ENCODE measurements at places on chromosomes 4 and X.

GRCh38 chrX:41827886-41828285 lies 95.5 kb downstream of the CASK start:
- DNase-seq: peak; percentile 70

GRCh38 chrX:41671082-41671481 lies 17.7 kb upstream of the GPR34 start:
- no peak for DNase-seq

DNA sequence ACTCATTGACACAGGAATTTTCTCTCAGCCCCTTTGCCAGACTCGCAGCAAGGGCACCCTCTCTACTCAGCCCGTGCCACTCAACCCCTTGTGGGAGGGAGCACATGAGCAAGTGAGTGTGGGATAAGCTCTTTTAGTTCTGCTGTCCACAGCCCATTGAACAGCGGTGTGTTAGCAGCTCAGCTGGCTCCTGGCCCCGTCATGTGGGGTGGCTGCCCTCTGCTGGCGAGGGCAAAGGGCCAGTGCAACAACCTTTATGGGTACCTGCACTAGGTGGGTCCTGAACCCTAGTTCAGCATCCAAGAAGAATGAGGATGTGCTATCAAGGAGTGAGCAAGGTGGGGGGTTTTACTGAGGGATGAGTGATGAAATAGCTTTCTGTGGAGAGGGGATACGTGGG lies 85.0 kb upstream of the ZNF81 start:
- DNase-seq: peak; percentile 10

- DNase-seq: no peak
Measured at GRCh38 chr4:98656443-98656842, 2.0 kb downstream of the TSPAN5 start.

DNA sequence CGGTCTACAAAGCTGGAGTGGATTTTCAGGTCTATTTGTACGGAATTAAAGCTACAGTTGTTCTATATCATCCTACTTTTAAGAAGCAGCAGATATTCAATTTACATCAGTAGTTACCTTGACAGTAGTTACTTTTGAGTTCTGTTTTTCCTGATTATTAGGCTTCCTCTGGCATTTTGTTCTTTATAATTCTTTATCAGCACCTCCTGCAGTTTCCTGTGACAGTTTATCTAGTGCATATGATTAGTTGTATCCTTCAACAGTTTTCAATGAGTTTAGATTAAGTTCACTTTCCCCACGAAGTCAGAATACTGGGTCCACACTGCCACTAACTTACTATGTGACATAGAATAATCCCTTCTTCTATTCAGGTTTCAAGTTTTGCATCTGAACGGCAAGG lies 71.7 kb downstream of the IDS start:
- no peak for DNase-seq

GRCh38 chr4:67550857-67551256 lies 5.6 kb upstream of the CENPC start:
- no peak for DNase-seq

DNA sequence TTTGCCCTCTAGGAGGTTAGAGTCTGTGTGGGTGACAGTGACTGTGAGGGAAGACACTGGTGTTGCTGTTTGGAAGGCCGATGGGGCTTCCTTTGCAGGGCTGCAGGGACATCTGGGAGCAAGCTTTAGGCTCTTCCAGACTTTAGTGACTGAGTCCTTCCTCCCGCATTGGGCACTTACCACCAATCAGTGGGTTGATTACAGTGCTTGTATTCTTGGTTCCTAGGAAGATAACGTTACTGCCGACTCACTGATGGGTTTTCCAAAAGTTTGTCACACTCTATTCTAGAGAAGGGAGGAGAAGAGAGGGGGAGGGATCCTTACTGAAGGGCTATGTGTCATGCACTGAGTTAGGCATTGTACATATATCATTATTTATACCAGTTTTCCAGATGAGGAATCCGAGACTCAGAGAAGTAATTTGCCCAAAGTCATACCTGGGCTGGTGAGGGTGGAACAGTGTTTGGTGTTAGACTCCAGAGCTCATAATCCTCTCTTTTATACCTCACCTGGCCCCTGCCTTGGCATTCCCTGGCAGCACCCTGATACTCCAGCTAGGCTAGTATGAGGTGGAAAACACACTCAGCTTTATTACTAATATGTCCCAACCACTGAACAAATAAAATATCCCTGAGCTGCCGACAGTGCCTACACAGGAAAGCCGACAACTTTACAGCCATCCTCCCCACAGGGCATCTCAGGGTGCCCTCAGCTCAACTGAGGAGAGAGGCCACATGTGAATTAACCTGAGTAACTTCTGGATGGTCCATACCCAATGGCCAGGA lies 3.8 kb downstream of the CHST7 start:
- DNase-seq: peak; percentile 65

GRCh38 chrX:8403988-8404387 lies 60.6 kb upstream of the VCX3B start:
- no peak for DNase-seq

GRCh38 chr4:139828966-139829664 lies 163.5 kb downstream of the MGST2 start:
- no peak for DNase-seq

DNA sequence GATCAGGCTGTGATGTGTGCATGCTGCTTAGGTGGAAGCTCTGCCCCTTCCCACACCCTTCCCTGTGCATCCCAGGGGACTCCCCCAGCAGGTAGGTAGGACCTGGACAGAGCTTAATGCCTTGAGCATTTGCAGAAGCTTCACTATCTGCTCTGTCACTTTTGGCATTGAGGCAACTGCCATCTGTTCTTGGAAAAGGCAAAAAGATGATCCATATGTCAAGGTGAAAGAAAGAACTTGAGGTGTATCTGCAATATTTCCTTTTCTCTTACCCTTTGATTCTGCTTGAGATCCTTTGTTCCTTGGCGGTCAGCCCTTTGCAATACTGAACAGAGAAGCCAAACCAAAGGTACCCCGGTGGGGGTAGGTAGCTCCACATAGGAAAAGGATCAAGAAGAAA lies 37.1 kb upstream of the TBC1D9 start:
- no peak for DNase-seq

Measured in fibroblast of skin of back (primary cell).